RCC 7860 (cell line): ENCODE measurements at places on chromosomes 7 and 10.
A peak's percentile ranks its signal among the peaks of the same experiment; 100 is the strongest.

DNA sequence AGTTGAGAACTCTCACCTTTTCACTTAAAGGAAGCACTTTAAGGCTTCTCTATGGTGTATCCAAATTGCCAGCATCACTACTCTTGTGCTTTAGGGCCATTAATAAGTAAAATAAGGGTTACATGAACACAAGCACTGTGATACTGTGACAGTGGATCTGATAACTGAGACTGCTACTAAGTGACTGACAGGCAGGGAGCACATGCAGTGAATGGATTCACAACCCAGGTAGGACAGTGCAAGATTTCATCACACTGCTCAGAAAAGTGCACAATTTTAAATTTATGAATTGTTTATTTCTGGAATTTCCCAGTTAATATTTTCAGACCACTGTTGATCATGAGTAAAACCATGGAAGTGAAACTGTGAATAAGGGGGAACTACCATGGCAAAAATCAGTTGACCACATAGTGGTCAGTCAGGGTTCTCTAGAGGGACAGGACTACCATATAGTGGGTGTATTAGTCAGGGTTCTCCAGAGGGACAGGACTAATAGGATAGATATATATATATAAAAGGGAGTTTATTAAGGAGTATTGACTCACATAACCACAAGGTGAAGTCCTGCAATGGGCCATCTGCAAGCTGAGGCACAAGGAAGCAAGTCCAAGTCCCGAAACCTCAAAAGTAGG, 20.9 kb upstream of the CYP51A1 start:
- no peak for DNase-seq

DNA sequence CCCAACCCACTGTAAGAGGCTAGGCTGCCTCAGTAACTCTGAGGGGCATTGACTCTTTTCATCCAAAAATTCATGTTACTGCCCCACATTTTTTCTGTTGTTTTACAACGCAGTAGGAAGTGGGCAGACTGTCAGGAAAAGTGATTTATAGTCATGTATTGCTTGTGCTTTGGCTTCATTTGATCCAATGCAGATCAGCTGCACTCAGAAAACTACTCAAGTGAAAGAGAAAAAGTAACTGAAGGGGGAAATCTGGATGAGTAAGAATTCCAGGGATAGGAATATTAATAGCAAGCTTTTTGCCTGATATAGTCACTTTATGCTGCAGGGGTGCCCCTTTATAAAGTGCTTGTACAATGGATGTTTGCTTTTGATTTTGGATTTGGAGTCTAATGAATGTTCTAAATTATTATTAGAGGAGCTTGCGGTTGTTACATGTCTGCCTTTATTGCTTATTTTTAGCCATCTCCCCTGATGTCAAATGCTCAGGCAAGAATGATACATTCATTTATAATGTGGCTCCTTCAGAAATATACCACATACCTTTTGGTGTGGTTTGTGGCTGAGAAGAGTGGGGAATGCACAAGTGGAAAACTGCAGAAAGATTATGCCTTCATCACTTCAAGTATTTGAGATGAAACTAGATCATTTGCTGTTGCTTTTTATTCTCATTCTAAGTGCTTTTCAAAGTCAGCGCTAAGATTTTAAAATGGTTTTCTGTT, 86.1 kb downstream of the EGFR start:
- DNase-seq: peak; percentile 59

- no peak for DNase-seq
Measured at GRCh38 chr10:43256531-43257346, 10.1 kb downstream of the RASGEF1A start.

DNA sequence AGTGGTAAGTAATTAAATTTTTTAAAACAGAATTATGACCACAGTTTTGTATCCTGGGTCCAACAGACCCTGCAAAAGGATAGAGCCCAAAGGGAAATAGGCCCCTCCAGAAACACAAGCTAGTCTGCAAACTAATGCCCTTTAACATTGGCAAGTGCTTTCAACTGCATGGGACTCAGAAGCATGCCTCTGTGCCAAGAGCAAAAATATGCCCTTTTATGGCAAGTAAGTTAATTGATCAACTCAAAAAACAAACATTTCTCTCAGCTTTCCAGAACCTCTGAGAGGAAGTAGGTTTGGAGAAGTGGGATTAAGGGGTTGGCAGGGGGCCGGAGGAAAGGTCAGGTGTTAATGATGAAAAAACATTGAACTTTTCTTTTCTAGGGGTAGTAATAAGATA, 186.6 kb upstream of the PRSS1 start:
- DNase-seq: no peak

- no peak for DNase-seq
Measured at GRCh38 chr7:72313906-72314305, 98.2 kb downstream of the CALN1 start.

- DNase-seq: peak; percentile 40
Measured at GRCh38 chr7:49001610-49002033, 77.3 kb downstream of the CDC14C start.

GRCh38 chr10:102675666-102676533, 31.6 kb downstream of the TRIM8 start:
- peak; percentile 88 for DNase-seq

- DNase-seq: no peak
Measured at GRCh38 chr7:49523870-49524269, 249.6 kb upstream of the VWC2 start.

GRCh38 chr7:100371561-100372171, 1.6 kb upstream of the PILRA start:
- no peak for DNase-seq

- DNase-seq: no peak
Measured at GRCh38 chr10:48700493-48700892, 15.8 kb downstream of the WDFY4 start.

GRCh38 chr7:23114896-23115295, 9.3 kb downstream of the KLHL7 start:
- no peak for DNase-seq

DNA sequence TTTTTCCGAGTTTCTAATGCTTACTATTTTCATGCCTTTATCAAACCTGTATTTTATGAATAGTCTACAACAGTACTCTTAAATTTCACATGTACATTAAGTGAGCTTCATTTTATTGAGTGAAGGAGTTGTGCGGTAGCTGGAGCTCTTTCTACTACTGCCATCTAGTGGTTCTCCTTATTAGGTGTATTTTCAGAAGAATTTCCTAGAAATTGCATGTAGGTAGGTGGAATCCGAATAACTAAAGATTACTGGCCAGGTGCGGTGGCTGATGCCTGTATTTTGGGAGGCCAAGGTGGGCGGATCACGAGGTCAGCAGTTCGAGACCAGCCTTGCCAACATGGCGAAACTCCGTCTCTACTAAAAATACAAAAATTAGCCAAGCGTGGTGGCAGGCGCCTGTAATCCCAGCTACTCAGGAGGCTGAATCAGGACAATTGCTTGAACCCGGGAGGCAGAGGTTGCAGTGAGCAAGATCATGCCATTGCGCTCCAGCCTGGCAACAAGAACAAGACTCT, 38.3 kb downstream of the LRRC72 start:
- DNase-seq: peak; percentile 73

DNA sequence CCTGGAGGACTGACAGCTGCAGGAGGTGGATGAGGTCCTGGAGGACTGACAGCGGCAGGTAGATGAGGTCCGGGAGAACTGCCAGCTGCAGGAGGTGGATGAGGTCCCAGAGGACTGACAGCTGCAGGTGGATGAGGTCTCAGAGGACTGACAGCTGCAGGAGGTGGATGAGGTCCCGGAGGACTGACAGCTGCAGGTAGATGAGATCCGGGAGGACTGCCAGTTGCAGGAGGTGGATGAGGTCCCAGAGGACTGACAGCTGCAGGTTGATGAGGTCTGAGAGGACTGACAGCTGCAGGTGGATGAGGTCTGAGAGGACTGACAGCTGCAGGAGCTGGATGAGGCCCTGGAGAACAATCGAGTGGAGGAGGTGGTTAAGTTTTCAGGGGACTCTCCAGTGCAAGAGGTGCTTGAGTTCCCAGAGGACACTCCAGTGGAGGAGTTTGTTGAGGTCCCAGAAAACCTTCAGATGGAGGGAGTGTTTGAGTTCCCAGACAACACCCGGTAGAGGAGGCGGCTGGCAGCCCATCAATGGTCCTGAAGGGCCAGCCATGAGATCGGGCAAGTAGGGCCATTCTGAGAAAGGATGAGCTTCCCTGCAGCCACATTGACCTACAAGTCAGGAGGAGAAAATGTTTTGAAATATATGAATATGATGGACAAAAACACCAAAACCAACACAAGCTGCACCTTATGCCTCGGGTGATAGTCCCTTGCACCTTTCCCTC, 4.7 kb upstream of the EIF5AL1 start:
- no peak for DNase-seq

GRCh38 chr7:49433794-49434193, 339.6 kb upstream of the VWC2 start:
- no peak for DNase-seq

DNA sequence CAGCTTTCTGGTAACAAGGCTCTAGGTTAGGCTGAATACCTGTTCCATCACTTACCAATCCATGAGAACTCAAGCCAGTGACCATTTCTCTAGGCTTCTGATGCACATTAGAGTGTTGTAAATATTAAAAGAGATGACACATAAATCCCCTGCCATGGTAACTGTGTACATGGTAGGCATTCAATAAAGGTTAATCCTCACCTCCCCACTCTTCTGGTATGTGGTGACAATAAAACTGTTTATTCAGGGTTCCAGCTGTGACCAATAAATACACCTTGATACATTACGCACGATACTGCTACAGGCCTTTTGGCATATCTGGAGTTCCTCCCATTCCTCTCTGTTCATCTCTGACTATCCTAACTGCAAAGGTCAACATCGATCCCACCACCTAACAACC, 171.9 kb downstream of the SRPK2 start:
- DNase-seq: no peak

DNA sequence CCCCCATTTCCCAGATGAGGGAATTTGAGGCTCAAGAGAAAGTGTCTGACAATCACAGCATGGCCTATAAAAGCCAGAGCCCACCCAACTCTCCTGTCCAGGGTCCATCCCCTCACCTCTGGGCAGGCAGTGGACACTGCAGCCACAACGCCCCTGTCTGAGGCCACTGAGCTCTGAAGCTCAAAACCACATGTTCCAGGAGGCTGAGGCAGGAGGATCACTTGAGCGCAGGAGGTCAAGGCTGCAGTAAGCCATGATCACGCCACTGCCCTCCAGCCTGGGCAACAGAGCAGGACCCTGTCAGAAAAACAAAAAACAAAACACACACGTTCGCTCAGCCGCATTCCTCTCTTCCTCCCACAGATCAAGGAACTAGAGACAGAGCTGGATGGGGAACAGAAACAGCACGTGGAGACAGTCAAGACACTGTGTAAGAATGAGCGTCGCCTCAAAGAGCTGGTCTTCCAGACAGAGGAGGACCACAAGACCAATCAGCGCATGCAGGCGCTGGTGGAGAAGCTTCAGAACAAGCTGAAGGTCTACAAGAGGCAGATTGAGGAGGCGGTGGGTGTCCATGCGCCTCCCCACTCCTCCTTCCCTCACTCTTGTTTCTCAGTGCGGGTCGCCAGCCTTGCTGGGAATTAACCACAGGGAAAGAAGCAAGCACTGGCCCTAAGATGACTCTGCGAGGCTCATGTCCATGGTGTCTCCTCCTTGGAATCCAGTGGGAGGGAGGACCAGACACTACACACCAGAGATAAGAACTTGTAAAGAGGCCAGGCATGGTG, 20.0 kb upstream of the ARPC1A start:
- DNase-seq: no peak

DNA sequence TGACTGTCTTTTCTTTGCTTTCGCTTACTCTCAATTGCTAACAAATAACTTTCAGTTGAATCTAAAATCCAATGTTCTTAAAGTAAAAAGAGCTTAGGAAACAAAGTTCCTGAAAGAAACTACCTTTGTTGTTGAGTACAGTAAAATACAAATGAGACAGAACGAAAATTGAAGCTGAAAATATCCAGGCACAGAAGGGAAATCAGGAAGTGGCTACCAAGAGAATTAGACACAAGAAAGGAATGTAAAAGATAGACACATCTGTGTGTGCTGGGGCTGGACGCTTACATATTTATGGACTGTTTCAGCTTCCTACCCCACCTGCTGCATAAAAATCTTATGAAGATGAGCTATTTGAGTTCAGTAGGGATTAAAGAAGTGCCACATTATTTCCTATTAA, 161.7 kb upstream of the PLXDC2 start:
- peak; percentile 53 for DNase-seq

- DNase-seq: no peak
Measured at GRCh38 chr10:103630156-103630555, 136.7 kb downstream of the NEURL1 start.

- DNase-seq: no peak
Measured at GRCh38 chr7:85833066-85833465, 646.2 kb upstream of the SEMA3D start.

DNA sequence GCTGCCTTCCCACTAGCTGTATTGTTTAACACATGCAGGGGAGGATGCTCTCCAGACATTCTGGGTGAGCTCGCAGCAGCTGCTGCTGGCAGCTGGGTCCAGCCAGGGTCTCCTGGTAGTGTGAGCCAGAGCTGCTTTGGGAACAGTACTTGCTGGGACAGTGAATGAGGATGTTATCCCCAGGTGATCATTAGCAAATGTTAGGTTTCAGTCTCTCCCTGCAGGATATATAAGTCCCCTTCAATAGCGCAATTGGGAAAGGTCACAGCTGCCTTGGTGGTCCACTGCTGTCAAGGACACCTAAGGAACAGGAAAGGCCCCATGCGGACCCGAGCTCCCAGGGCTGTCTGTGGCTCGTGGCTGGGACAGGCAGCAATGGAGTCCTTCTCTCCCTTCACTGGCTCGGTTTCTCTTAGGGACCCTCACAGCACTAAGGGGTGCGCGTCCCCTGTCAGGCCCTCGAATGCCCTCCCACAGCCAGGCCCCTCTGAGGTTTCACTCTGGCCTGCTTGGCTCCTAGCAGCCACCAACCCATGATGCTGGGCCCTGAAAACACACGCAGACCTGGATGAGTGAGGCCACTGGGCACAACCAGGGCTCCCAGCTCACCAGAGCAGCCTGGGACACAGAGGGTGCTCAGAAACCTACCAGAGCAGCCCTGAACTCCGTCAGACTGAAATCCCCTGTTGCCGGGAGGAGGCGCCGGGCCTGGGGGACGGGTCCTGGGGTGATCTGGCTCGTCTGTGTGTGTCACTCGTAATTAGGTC, 173.0 kb upstream of the LANCL2 start:
- DNase-seq: no peak

GRCh38 chr7:98930464-98930863, 52.1 kb downstream of the TRRAP start:
- no peak for DNase-seq

DNA sequence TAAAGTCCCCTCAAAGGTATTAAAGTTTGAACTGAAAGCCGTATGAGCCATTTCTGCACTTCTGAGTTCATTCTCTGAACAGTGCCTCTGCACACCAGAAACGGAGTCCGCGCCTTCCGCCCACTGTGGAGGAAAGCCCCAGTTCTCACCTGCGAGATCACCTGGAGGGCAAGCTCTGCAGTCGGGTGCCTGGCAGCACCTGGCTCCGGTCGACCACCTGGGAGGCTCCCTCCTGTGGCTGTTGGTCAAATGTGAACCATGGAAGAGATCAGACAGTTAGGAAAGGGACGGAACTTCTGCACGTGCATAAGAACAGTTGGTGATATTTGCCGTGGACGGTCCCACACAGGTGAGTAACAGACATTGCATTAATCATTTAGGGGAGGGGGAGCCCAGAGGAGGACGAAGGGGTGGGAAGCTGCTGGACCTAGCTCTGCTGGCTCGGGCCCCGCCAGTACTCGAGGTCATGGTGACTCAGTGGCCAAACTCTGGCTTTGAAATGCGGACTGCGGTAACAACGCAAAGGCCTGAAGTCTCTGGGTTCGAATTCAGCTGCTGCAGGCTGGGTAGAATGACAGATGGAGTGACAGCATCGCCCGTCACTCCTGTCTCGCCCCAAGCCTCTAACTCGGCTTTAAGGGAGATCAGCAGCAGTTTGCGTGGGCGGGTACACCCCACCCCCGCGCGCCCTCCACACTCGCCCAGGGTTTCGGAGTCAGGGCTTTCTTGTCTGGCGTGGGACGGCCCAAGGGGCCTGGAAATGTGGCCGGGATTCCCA, 1.7 kb upstream of the DPYSL4 start:
- DNase-seq: no peak
